ENCODE measurements at places on chromosomes 7 and 10.

DNA sequence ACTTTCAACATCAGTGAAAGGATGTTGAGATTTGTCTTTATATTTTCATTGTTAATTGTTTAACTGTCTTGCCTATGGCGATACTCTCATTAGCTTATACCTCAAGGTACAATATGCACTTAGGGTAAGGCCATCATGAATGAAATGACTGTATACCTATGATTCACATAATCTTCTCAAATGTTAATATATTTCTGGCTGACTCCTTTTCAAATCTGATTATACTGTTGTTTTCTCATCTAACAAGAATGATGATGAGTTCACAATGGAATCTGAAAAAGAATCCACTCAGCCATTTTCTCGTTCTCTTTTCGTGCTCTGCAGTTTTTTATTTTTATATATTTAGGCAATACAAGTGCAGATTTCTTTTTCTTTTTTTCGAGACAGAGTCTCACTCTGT, 159.1 kb downstream of the ARHGAP12 start:
- no peak for DNase-seq

DNA sequence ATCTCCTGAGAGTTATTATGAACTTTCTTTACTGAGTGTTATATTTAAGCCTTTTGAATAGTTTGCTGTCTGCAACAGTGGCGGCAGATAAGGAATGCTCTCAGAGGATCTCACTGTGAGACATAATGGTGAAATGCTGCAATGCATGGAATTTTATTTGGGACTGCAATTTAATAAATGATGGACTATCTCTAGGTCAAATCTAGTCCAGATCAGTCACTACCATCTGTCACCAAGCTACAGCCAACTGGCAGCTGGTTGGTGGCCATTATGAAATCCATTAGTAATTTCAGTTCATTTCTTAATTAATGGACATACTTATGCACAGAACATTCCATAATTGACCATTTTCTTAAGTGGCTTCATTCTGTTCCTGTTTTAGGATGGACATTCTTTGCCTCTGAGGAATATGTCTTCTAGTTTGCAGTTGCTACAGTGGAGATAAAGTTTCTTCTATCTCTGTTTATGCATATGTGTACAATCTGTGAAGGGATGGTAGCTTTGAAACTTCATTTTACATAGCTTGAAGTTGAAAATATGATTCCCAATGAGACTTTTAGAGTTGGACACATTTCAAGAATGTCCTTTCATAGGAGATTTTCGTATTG, 586.6 kb downstream of the SUGCT start:
- no peak for DNase-seq

GRCh38 chr10:89392974-89393373, 551 bp downstream of the IFIT1 start:
- DNase-seq = no peak

DNA sequence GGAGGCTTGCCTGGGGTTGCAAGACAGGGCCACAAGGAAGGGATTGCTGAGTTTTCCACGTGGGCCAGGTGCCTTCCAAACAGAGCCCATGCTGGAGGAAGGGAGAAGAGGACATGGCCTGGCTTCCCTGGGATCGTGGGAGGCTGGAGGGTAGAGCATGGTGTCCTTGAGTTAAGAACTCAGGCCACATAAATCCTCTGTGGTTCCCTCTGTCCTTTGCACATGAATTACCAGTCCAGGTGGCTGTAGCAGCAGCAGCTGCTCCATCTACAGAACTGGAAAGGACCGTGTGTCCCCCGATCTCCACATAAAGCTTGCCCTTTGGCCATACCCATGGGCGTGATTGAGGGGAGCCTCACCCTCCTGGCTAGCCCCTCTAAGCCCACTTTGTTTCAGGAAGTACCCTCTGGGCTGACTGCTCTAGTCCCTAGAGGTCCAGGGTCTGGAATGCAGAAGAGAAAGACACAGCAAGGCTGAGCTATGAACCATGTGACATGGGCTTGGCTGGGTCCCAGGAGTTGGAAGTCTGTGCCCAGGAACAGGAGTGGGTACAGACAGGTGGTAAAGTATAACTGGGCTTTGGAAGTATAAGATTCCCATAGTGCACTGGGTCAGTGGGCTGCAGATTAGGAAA, 84.9 kb downstream of the C10orf105 start:
- no peak for DNase-seq

GRCh38 chr7:136874393-136875032, 6.1 kb downstream of the CHRM2 start:
- no peak for DNase-seq

- DNase-seq = no peak
Observed at GRCh38 chr7:47192978-47193377, 388.9 kb downstream of the TNS3 start.

All from neural crest cell (in vitro differentiated cells).